ENCODE measurements at places on chromosomes 6 and 20.

DNA sequence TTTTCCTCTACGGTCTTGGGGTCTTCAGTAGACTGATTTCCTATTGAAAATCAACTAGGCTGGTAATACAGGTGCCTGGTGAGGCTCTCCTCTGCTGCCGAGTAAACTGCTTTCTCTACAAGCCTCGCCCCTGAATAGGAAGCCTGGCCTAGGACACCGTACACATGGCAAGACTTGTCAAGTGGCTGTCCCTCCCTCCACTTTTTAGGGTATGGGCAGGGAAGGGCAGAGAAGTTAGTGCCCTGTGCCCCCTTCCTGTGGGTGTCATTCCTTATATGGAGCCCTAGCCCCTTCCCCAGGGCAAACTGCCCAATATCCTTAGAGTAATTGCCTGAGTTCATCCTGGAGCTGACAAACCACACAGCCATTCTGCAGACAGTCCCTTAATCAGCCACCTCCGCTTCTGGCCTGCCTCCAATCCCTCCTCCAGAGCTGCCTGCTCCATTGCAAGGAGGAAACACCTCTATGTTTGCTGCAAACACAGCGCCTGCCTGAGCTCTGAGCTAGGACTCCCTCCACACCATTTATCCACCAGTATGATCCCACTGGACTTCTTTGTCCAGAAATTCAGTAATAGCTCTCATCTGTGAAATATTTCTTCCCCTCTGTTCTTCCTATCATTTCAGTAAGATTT is 93.1 kb downstream of the CHD6 start:
- DNase-seq: no peak

DNA sequence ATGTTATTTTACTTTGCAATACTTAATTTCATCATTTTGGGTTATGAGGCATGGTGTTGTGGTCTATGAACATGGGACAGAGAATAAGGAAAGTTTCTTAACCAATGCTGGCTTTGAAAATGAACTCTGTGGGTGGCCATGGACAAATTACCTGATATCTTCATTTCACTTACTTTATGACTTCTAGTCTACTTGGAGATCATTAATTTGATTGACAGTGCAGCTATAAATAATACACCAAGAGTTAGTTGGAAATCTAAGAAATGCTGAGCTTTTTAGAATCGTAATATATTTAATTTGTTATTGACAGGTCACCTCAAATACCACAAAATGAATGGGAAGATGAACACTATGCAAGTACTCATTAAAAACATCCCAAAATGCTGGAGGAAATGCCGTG is 140.4 kb downstream of the CENPW start:
- DNase-seq: no peak

GRCh38 chr6:133159255-133159795 is 81.8 kb upstream of the EYA4 start:
- no peak for DNase-seq

GRCh38 chr6:49982046-49982445 is 12.6 kb upstream of the DEFB113 start:
- DNase-seq: no peak

DNA sequence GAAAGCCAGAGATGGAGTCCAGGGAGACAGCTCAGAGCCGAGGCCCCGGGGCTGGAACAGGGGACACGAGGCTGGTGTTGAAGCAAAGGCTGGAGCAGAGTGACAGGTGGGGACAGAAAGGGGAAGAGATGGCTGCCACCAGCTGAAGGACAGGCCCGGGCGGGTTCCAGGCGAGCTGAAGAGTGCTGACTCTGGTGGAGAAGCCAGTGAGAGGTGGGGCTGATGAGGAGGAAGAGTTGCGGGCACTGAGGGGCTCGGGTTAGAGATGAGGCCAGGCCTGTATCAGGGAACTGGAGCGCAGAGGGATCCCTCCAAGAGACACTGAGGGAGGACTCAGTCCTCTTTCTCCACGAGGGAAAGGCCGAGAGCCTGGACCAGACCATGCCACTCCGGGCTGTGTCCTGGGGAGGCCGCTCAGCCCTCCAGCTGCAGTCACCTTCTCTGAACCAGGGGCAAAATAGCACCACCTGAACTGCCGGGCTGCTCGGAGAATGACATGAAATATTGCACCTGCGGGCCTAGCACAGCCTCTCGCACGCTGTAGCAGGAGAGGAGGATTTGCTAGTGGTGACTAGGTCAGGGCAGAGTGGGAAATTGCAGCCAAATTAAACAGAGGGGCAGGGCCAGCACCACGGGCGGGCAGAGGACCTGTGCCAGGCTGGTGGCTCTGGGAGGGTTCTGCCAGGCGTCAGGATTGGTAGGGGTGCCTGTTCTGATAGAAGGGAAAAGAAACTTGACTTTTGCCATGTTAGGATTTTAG is 175.9 kb downstream of the ZDHHC14 start:
- no peak for DNase-seq

- DNase-seq: no peak
Measured at GRCh38 chr6:144315226-144315980, 30.3 kb downstream of the UTRN start.

GRCh38 chr20:64114356-64114971 is 7.1 kb upstream of the NPBWR2 start:
- no peak for DNase-seq

DNA sequence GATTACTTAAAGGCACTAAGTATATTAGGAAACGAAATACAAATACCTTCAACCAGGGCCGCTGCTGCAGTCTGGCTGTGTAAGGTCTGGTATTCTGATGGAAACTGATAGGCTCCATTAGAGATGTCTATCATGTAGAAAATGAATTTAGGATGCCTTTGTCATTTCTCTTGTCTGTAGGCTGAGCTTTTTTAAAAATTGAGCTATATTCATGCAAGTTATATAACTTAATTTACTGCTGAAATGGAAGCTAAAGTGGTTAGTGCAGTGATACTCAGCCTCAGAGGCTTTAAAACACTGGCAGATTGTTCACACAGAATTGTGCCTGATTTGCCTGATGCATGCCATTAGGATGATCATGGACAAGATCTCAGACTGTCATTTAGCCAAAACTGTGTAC is 286.2 kb upstream of the QKI start:
- no peak for DNase-seq

GRCh38 chr6:33704215-33705066 is 7.1 kb downstream of the UQCC2 start:
- DNase-seq: no peak

DNA sequence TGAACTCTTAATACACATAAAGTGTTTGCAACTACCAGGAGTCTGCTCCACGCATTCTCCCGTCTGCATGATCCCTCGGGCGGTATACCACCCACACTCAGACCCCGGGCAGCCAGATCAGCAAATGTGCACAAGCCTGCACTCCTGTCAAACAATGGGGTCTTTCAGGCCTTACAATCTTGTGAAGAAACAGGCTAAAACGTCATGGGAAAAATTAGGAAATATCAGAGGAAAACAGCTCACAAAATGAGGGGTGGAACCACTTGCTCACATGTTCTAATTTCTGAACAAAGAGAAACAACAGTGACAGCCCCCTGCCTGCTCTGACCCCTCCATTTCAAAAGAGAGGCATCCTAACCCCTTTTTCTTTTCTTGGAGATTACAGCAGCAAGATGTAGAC is 69.4 kb downstream of the BACH2 start:
- no peak for DNase-seq

GRCh38 chr6:47308552-47309290 is 984 bp downstream of the TNFRSF21 start:
- no peak for DNase-seq

GRCh38 chr6:8100159-8100854 is 2.0 kb downstream of the EEF1E1 start:
- peak; percentile 40 for DNase-seq

DNA sequence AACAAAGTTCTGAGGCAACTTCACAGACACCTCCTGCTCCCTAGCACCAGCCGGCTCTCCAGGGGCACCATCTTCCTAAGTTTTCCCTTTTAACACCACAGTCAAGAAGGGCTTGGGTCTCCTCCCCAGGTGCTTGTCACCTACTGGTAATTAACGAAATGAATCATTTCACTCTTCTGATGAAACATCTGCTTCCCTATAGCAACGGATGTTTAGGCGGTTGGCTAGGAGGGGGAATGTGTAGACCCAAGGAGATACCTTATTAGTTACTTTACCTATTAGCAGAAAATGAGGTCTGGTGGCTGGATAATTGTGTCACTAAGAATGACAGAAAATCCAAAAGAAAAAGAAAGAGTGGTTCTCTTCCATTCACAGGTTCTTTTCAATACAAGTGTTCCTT is 46.3 kb upstream of the FABP7 start:
- no peak for DNase-seq

- no peak for DNase-seq
Measured at GRCh38 chr6:107128175-107128574, 12.9 kb upstream of the BEND3 start.

DNA sequence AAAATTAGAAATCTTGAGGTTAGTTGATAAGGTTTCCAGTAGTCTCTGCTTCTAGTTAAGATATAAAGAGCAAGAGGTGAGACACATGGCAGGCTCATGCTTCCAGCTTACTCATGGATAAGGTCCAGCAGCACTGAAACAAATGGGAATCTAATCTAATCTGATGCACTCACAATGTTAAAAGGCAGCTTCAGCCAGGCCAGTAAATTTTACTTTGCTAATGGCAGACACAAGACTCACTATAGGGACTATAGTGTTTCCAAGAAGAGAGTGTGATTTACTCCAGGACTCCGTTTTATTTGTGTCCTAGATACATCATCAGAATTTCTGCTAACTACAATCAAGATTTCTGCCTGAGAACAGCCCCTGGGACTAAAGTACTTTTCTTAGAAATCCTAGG is 324.8 kb downstream of the SMOC2 start:
- DNase-seq: no peak

DNA sequence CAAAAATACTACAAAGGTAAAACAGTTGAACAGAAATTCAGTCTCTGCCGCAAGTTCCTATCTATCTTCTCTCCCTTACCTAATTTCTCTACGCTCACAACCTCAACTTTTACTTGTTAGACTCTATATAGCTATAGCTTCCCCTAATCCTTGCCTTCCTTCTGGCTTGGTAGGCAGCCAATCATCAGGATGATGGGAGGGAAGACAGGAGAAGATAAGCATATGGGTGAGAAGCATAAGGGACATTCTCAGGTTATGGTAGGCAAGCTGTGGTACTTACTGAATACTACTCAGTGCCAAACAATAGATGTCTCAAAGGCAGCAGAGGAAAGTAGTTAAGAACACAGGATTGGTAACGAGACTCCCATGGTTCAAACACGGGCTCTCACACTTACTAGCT is 7.8 kb downstream of the CCNC start:
- DNase-seq: no peak

- DNase-seq: peak; percentile 89
Measured at GRCh38 chr6:166221040-166221439, 53.4 kb upstream of the TBXT start.

DNA sequence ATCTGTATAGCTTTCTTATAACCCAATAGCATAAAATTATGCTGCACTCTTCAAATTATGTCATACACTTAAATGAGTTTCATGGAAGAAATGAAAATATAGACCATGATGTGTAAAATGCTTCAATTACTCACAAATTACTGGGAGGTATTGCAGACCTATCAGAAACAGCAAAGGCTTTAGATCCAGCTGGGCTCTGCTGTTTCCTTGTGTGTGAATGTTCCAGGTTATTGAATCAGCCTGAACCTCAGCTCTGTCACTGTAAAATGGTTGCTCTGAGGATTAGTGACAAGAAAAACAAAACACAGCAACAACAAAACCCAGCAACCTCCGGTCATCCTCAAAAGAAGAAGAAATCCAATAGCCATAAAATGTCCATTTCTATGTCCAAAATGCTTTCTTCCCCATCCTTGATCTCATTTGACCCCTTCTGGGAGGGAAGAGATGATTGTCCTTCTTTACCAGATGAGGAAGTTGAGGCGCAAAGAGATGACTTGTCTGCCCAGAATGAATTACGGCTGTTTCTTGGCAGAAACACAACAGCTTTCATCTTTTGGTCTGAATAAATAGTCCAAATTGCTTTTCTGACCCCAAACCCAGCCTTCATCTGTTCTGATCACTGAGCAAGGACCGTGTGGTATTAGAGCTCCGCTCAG is 42.2 kb upstream of the TGM6 start:
- no peak for DNase-seq

DNA sequence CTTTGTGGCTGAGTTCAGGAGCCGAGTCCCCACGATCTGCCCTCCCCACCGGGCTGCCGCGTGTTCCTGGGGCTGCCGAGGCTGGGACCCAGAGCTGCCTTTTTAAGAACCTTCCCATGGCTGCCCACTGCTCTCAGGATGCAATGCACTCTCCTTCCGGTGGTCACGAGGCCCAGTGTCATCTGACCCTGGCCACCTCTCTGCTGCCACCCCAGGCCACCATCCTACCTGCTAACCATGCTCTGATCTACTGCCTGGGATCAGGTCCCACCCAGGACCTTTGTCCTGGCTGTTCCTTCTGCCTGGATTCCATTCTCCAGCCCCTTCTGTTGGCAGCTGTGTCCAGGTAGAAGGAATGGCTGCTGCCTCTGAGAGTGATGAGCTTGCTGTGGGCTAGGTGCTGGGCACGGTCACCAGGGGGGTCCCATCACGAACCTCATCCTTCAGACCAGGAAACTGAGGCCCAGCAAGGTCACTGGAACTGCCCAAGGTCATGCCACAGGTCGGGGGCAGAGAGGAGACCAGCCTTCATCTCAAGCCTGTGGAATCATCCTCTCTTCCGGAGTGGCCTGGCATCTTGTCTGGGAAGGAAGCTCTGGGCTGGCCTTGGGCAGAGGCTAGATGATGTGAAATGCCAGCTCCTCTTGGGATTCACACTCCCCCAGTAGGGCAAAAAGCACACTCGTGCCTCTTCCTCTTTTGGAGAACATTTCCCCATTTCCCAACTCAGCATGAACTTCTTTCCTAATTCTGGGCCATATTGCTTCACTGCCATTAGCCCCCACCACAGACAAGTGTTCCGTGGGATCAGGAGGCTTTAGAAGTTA is 20.5 kb downstream of the PCK1 start:
- DNase-seq: peak; percentile 65

- DNase-seq: peak; percentile 81
Measured at GRCh38 chr6:101760843-101761621, 367.5 kb downstream of the GRIK2 start.

DNA sequence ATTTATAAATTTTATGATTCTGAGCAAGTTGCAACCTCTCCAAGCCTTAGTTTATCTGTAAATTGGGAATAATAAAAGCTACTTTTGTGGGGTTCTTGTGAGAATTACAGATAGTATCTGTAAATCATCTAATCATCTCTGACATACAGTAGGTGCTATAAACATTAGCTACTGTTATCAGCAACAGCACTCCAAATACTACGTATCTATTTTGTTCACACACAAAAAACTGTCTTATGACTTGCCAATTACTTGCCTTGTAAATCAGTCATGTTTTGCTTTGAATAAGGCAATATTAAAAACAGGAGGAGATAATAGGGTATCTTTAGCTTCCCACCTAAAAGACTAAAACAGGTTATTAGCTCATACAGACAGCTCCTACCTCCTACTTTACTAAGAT is 36.7 kb downstream of the DTNBP1 start:
- DNase-seq: no peak

DNA sequence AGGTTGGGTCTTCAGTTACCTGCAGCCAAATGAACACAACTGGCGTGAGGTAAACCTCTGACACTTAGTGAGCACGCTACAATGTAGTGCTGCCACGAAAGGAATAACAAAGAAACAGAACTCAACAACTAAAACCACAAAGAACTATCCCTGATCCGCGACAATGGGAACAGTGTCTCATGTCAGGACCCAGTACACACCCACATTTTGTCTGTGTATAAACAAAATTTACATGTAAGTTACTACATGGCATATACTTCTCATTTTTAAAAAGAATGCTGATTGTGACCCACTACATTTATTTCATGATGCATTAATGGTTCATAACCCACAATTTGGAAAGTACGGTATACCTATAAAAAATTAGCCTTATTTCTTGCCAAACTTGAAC is 14.1 kb downstream of the FKBP1A start:
- DNase-seq: no peak
